ENCODE measurements at places on chromosomes 5 and 9.

DNA sequence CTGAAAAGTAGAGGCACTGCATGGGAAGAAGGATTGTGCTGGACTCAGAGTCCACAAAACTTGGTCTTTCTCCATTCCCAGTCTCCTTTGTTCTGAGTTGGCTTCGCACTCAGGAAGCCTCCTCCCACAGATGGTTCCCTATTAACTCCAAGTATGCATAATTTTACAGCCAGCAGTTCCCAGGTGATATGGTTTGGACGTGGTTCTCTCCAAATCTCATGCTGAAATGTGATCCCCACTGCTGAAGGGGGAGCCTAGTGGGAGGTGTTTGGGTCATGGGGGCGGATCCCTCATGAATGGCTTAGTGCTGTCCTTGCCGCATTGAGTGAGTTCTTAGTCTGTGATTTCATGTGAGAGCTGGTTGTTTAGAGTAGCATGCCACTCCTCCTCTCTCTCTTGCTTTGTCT, 86.6 kb downstream of the FEM1C start:
- DNase-seq = peak; percentile 12

DNA sequence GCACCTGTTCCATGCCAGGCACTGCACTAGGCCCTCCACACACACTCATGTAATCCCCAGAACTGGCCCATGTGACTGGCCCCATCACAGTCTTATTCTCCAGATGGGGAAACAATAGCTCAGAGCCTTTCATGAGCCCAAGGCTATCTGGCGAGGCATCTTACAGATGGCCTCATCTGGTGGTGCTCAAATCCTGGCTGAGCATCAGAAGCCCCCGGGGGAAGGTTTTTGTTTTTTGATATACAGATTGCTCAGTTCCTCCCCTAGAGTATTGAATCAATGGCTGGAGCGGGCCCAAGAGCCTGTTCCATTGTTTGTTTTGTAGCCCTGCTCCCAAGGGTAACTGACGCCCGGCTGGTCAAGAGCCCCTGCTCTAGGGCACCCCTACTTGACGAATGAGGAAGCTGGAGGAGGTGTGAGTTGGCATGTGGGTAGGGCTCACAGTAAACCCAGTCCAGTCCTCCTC, 145.3 kb upstream of the RAPGEF1 start:
- no peak for DNase-seq

DNA sequence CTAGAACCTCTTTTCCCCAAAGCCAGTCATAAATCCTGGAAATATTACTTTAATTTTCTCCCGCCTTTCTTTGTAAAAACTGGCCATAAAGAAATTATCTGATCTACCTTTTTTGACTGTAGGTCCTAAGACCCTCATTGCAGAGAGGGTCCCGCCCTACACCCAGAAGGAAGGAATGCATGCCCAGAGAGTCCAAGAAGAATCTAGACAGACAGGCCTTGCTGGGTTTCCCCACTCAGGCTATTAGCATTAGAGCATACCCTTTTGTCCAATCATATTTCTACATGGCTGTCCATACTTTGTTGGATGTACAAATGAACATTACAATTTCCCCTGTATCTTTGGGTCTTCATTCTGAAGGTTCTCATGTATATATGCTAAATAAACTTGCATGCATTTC, 1.9 kb upstream of the ATG10 start:
- no peak for DNase-seq

DNA sequence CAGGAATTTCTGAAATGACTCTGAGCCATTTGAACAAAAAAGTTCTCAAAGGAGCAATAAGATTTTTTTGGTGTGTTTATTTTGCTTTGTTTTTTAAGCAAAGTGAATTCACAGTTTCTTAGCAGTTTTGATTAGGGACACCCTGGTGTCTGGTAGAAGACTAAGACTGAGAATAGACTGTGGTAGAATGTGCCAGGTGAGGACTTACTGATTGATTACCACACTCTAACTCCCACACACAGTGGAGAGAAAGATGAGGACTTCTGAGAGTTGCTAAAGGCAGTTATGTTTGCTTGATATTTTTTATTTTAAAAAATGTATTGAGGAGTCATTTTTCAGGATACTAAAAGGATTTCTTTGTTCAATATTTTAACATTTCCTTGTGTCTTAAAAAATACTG, 175.1 kb downstream of the CD180 start:
- no peak for DNase-seq

GRCh38 chr9:79693750-79694149, 122.0 kb downstream of the TLE4 start:
- DNase-seq = no peak

DNA sequence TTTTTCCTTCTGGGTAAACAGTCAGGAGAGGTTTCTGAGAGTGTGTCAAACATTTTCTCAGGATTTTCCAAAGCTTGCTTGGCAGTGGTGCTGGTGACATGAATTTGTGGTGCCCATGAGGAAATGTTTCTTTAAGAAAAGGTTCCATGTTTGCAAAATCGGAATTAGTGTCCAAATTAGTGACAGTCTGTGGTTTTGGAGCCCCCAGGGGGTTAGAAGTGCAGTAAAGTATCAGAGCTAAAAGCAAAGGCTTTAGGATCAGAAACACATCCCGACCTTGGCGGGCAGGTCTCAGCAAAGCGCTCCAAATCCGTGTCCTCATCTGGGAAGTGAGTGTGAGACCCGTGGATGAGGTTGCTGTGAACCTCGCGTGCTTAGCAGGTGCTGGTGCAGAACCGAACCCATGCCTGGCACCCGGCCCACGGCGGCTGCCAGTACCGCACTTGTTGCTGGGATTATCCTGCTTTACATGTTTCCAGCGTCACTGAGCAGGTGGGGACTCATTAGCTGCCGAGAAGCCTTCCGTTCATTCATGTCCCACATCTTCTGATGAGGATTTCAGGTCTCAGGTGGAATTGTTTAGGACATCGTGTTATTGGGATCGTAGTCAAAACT, 70.8 kb upstream of the COL5A1 start:
- peak; percentile 58 for DNase-seq

DNA sequence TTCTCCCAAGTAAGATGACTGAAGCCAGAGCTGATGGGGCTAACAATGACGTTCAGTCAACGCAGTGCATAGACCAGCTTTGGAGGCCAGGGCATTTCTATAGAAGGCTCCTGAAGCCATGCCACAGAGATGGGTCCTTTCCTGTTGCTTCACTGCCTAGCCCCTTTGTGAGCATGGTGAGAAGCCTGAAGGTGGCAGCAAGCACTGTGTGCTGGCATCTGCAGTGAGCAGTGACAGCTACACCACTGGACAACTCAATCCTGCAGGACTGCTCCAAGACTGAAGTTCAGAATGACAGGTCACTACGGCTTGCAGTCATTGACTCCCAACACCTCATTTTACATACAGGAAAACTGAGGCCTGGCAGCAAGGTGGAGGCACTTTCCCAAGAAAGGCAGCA, 229.0 kb downstream of the TSSK1B start:
- no peak for DNase-seq

DNA sequence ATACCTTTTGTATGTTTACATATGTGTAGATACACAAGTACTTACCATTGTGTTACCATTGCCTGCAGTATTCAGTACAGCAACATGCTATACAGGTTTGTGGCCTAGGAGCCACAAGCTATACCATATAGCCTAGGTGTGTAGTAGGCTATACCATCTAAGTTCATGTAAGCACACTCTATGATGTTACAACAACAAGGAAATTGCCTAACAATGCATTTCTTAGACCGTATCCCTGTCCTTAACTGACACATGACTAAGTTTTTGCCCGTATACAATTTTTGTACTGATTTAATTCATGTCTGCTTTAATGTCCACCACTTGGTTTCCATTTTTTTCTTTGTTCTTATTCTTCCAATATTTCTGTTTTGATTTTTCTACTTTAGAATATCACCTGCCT, 18.5 kb downstream of the TNPO1 start:
- no peak for DNase-seq

- DNase-seq = no peak
These were observed 61.9 kb downstream of the PIK3R1 start for GRCh38 chr5:68277431-68277830.

DNA sequence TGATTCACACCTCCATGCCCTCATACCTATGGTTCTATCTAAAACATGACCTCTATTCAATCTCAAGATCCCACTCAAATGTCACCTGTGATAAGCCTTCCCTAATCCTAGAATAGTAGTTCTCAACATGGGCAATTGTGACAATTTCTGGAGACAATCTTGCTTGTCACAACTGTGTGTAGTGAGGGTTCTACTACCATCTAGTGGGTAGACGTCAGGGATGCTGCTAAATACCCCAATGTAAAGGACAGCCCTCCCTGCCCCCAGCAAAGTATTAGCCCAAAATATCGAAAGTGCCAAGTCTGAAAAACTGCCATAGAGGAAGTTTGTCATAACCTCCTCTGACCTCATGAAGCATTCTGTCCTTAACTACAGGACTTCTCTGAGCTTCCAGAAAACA, 32.0 kb downstream of the TBCA start:
- peak; percentile 6 for DNase-seq

- no peak for DNase-seq
These were observed 248.5 kb upstream of the IRX4 start for GRCh38 chr5:2131196-2131595.

- DNase-seq = no peak
These were observed 6.7 kb downstream of the GNG10 start for GRCh38 chr9:111668026-111668573.

All from A673 (cell line).